Stimulated activated CD4-positive, alpha-beta T cell treated with anti-CD3 and anti-CD28 coated beads, Interleukin-1b, Interleukin-23, amount 100 ng/mL, for 1 hour (primary cell): ENCODE measurements at places on chromosomes 12 and 14.

DNA sequence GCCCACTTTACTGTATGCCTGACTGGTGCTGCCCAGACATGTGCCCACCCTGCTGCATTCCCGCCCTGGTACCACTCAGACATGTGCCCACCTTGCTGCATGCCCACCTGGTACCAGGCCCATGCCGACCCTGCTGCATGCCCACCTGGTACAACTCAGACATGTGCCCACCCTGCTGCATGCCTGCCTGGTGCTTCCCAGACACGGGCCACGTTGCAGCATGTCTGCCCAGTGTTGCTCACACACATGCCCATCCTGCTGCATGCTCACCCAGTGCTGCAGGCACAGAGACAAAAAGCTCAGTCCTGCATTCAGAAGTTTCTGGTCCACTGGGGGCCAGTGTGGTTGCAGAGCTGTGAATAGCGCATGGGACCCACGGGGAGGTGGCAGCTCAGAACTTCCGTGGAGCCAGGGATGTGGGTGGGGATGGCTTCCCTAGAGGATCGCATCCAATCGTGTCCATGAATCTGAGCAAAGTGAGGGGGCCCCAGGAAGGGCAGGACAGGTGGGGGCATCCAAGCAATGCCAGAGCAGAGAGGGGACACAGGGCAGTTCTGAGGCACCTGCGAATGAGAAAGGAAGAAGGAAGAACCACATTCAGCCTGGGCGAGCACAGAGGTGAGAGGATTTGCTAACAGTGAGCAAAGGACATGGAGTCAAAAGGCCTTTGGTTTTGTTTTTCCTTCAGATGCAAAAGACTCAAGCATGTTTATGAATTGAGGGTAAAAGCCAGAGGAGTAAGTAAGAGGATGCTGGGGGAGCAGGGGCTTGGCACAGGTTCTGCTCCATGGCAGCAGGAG is 175.9 kb upstream of the C14orf180 start:
- DNase-seq = no peak

DNA sequence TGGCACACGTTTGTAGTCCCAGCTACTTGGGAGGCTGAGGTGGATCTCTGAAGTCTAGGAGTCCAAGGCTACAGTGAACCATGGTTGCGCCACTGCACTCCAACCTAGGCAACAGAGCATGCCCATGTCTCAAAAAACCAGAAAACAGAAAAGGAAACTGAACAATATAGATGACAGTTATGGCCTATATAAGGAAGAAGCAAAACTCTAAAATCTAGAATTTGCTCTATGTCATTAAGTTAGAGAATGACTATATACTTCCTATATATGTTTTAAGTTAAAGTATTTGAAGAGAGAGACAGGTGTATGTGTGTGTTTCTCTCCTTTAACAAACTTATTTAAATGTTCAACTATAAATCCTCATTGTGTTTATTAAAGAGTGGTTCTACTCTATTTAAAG is 65.8 kb downstream of the MNAT1 start:
- no peak for DNase-seq

- no peak for DNase-seq
Observed at GRCh38 chr12:114710151-114710550, 26.2 kb upstream of the TBX3 start.

DNA sequence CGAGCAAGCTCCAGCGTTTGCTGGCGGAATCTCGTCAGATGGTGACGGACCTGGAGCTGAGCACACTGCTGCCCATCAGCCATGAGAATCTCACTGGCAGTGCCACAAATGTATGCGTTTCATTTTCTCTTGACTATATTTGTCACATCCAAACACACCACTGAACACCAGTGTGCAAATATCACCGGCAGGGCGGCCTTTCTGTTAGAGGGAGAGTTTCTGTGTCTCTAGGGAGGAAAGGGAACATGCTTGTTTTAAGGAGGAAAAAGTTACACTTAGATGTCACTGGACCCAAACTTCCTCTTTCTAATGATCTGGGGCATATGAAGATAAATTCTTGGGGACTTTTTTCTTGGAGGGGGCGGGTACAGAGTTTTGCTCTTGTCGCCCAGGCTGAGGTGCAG is 21.9 kb upstream of the HIP1R start:
- no peak for DNase-seq

DNA sequence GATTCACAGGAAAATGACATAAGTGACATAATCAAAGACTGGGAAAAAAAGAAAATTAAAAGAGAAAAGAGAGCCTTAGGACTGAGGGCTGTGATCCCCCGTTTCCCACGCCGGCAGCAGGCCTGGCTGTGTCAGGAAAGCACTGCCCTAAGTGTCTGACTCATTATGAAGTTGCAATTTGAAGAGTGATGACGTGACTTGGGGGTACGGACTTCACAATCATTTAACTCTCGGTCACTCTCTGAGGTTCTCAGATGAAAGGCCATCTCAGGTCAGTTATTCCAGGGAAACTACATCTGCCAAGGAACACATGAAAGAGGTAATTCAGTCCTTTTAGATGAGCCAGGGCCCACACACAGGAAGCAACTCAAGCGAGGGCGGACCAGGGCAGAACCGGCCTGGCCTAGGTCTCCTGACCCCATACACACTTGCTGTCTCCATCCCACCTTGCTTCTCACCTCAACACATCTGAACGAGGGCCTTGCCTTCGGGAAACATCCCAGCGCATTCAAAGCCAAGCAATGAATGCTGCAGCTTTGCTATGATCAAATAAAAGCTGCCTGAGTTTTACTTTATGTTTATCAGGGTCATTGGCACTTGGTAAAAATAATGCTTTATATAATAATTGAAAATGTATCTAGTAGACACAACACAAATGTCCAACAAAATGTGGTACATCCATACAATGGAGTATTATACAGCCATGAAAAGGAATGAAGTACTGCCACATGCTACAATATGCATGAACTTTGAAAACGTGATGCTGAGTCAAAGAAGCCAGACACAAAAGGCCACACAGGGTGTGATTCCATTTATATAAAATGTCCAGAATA is 2.7 kb downstream of the SSH1 start:
- DNase-seq = no peak

GRCh38 chr12:93122569-93123091 is 193.5 kb upstream of the EEA1 start:
- no peak for DNase-seq

DNA sequence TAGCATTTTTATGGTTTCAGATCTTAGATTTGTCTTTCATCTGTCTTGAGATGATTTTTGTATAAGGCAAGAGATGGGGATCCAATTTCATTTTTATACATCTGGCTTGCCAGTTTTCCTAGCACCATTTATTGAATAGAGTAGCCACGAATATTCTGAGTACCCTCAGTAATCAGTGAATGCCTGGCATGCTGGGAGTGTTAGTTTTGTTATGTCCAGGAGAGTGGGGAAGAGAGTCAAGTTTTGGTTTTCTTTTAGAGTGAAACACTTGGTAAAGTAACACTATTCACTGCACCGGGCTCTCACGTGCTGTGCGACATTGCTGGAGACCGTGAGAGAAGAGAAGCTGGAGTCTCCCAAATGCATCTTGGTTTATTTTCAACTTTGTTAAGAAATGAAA is 31.3 kb downstream of the DERA start:
- DNase-seq = no peak

DNA sequence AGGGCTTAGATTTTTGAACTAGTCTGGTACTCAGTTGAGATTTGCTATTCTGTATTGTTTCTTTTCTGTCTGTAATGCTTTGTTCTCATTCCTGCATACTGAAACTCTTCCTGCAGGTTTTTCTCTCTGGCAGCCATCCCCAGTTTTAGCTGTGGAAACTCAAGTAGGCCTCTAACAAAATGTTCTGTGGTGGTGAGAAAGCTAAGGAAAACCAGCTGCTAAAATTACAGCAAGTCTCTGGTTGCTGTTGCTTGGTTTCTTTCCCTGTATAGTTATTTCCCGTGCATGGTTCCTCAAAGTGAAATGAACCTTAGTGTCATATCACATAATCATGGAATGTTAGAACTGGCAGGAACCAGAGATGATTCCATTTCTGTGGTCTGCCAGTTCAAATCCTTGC is 442.5 kb downstream of the NRXN3 start:
- DNase-seq = no peak
